NCI-H187 treated with DMSO at 0.1 percent for 48 hours (cell line): ENCODE measurements at places on chromosomes 4 and X.

DNA sequence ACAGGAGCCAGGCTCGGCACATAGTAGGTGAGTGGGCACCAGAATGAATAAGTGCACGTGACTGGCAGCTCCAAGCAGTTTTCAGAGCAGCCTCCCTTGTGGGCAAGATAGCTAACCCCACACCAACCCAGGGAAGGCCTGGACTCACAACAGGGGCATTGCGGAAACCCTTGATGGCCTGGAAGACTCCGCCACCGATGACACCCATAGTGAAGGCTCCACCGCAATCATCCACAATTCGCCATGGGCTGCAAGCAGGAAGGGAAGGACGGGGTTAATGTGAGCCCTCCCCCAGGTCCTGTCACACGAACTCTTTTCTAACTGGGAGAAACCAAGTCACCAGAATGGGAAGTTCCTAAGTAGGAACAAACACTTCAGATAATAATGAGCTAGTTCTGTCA lies 957 bp downstream of the TIMM17B start:
- no peak for DNase-seq

- DNase-seq = no peak
Measured at GRCh38 chr4:19844446-19844845, 407.3 kb upstream of the SLIT2 start.

GRCh38 chr4:181647396-181648147 lies 595.6 kb upstream of the TENM3 start:
- no peak for DNase-seq

DNA sequence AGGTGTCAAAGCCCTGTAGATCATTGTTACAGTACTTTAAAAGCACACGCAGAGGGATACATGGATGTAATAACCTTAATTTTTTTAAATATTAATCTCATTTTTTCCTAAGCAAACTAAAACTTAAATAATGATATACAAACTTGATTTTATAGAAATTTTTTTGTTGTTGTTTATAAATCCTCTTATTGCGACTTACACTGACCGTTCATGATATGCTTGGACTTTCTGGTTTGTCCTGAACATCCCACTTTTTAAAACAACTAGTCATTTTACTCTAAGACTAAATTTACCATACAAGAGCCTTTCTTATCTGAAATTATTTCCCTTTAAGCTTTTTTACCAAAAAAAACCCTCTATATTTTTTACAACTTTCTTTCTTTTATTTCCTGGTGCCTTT lies 2106.0 kb downstream of the PCDH7 start:
- no peak for DNase-seq

GRCh38 chr4:86178211-86178610 lies 181.6 kb downstream of the MAPK10 start:
- DNase-seq = no peak

DNA sequence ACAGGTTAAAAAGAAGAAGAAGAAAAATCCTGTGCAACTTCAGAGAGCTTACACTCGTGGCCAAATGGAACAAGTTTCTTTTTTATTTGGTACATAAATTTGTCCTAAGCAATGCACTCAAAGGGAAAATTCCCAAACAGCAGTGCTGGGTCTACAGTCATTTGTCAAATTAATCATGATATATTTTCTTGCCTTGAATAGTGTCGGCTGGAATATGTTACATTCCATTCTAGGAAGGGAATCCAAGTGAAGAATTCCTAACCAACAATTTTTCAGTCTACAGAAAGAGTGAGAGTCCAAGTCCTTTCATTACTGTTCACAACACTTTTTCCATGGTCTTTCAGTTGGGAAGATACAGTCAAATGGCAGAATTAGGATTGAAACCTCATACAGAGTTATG lies 63.9 kb downstream of the HAND2 start:
- DNase-seq = no peak

DNA sequence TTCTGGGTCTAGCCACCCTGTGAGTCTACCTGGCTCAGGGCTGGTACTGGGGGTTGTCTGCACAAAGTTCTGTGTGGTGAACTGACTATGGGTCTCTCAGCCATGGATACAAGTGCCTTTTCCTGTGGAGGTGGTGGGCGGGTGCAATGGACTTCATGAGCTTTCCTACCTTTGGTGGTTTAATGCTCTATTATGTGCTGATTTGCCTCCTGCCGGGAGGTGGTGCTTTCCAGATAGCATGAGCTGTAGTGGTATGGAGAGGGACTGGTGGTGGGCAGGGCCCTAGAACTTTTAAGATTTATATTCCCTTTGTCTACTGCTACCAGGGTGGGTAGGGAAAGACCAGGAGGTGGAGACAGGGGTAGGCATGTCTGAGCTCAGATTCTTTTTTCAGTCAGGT lies 48.0 kb downstream of the PBDC1 start:
- DNase-seq = no peak

DNA sequence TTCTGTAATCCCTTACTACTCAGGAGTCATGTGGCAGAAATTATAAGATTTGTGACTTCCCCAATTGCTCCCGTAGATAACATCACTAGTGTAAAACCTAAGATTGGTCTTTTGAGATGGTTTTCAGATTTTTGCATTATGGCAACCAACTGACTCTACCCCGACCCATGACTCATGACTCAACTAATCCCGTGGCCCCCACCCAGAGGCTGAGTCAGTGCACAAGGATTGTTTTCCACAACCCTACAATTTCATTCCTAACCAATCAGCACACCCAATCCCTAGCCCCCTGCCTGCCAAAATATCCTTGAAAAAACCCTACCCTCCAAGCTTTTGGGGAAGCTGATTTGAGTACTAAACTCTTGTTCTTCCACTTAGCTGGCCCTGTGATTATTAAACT lies 109.4 kb upstream of the FAM9C start:
- DNase-seq = no peak

DNA sequence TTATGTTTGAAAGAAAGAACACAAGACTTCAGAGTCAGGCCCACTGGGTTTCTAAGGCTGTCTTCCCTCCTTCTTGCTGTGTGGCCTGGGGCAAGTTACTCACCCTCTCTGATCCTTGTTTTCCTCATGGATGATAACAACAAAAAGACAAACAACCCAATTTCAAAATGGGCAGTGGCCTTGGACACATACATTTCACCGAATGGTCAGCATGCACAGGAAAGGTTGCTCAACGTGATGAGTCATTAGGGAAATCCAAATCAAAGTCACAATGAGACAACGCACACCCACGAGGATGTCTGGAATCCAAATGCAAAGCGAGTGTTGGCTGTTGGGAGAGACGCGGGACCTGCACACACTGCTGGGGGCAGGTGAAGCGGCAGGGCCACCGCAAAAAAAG lies 50.8 kb upstream of the PPP2R2C start:
- no peak for DNase-seq

DNA sequence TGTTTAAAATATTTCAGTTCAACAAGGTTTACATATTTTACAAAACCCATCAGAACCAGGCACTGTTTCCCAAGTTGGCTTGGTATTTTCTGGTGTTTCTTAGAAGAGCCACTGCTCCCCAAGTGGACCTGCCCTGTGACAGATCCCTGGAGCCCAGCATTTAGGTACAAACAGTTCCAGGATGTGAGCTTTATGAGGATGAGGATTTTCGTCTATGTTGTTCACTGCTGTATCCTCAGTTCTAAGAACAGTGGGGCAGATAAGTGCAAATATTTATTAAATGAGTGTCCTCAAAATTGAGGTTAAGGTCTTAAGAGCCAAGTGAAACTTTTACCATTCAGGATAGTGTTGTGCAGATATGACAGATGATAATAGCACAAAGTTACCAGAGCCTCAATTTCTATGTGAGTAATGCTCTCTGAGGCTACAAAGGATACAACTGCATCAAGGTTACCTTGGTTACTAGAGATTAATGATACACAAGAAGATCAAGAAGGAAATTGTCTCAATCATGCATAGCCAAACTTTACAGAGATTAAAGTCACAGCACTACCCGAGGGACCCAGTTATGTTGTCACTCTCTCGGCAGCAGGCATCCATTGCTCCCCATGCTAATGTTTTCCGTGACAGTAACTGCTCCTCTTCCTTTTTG lies 37.5 kb downstream of the ANXA3 start:
- DNase-seq = no peak

- DNase-seq = no peak
Measured at GRCh38 chr4:24470666-24471485, 113.5 kb downstream of the DHX15 start.

- DNase-seq = peak; percentile 49
Measured at GRCh38 chrX:47366041-47366722, 4.2 kb upstream of the ZNF157 start.

DNA sequence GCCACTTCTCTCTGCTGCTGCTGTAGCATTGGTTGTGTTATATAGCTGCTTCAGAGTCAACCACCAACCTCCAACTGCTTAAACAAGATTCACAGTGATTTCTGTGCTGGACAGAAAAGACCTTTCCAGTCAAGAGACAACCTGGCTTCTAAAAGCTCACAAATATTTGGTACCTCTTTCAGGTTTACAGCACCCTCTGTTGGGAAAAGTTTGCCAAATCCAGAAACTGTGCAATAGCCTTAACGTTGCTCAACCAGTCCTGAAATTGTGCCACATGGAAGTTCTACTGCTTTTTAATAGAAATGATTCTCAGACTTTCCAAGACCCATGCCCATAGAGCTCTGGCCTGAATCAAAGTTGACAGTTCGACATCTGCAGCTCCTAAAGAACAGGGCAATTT lies 842.1 kb upstream of the HTR2C start:
- DNase-seq = no peak

- DNase-seq = no peak
Measured at GRCh38 chr4:124433500-124433899, 279.0 kb downstream of the ANKRD50 start.

DNA sequence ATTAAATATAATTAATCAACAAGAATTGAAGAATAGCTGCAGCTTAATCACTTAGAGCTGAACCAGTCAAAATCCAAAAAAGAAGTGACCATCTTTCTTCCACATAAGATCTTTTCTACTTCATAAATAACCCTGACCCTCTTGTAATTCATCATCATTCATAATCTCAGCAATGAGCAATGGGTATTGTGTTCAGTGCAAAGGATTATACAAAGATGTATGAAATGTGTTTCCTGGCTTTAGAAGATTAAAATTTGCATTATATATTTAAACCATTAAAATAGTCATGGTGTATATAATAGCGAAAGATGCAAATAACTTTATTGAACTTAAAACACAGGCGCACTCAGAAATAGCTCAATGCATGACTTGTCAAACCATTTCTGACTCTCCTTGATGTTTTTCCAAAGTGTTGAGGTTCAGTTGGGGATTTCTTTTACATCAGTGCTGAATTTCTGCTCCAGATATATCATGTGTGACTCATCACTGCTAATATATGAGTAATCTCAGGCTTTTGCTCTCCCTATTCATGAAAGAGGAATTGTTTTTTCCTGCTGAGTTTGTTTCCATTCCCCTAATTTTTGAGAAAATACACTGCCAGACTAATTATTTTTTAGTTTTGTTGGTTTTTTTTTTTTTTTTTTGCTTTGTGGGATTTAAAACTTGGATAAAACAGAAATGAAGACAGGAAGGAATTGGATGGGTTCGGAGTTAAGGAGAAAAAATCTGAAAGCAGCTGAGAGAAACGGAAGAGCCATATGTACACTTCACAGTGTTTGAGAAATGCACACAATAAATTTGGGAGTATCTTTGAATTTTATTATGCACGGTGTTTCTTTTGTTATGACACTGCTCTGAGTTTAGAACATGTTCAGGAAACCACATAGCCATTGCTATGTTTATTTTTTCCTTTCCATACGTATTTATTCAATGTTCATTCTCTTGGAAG lies 290.1 kb upstream of the PCDH7 start:
- no peak for DNase-seq

GRCh38 chr4:101941816-101942358 lies 151.4 kb downstream of the BANK1 start:
- DNase-seq = peak; percentile 29

GRCh38 chrX:11647138-11647537 lies 18.6 kb downstream of the ARHGAP6 start:
- no peak for DNase-seq

DNA sequence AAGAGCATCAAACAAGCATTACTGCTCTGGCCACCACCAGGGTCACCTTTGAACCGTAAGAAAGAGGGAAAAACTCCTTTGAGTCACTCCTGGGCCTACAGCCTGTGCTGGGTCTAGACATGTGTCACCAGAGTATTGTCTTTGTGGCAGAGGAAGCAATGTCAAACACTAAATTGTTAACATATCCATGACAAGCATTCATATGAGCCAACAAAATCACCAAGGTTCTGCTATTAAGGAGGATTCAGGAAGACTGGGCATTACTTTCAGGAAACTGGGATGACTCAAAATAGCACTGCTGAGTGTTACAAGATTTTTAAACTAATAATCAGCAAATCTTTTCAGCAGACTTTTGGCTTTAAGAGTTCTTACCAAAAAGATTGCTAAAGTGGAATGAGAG lies 28.1 kb downstream of the LGI2 start:
- no peak for DNase-seq
